ENCODE measurements at places on chromosomes 7 and 10.

- no peak for DNase-seq
These were observed 1214.1 kb downstream of the SORCS1 start for GRCh38 chr10:105950410-105950809.

- no peak for DNase-seq
These were observed 1052.6 kb downstream of the DNAJB9 start for GRCh38 chr7:109622320-109622719.

DNA sequence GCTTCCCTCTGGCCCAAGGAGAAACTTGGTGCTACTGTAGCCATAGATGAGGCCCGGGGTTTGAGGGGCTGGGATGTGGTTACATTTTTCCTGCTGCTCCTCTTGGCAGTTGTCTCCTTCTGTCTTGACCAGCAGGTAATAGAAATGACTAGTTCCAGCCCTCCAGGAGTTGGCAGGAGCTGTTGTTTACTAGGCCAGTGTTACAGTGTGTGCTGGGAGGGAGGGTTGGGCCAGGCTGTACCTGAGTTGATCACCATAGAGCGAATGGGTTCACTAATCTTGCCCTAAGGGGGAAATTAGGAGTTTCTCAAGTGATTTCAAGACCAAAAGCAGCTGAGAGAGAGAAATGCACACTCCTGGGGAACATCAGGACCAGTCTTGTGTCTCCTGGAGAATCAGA is 34.9 kb downstream of the PAX2 start:
- DNase-seq = no peak

- DNase-seq = no peak
These were observed 106.6 kb upstream of the KCNMA1 start for GRCh38 chr10:77744245-77744644.

GRCh38 chr10:58086144-58086762 is 181.4 kb downstream of the IPMK start:
- no peak for DNase-seq
